Calu3 (cell line): ENCODE measurements at places on chromosomes 7 and 10. TPM values are rescaled to one million over a fixed set of nuclear protein-coding genes. Genes with fewer than 3 reads are reported as not detected.

ASZ1 gene
- not detected in 2 replicates for total RNA-seq

PHKG1 gene
- 1.1 and 2.6 TPM in 2 replicates for total RNA-seq

ADIRF gene
- 2.2 TPM in 1 of 2 replicates, not detected in the other for total RNA-seq

BICC1 gene
- 58.0 and 70.2 TPM in 2 replicates for total RNA-seq

ZNF804B gene
- total RNA-seq: not detected in 2 replicates

SUV39H2 gene
- 32.0 and 33.7 TPM in 2 replicates for total RNA-seq

SFTPA1 gene
- total RNA-seq: not detected in 2 replicates

ENTPD7 gene
- 6.3 and 7.4 TPM in 2 replicates for total RNA-seq

PARD3 gene
- total RNA-seq: 57.6 and 62.4 TPM in 2 replicates

GRCh38 chr7:42083284-42083683 is 153.7 kb downstream of the GLI3 start:
- DNase-seq: no peak

GRCh38 chr10:132396494-132397035 is 435 bp upstream of the PWWP2B start:
- peak; percentile 69 for DNase-seq

DNA sequence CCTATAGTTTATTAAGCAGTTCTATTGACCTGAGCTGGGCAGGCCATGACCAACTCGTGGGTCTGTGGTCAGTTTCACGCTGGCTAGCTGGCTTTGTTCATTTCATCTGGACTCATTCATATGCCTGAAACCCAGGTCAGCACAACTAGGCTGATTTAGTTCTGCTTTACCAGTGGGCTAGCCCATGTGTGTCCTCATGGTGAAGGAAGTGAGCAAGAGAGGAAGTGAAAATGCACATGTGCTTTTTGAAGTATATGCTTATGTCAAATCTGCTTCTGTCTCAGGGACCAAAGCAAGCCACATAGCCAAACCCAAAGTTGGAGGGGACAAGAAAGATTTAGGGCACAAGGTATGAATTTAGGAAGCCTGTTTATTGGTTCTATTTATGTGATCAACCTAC is 154.5 kb downstream of the RNF133 start:
- no peak for DNase-seq

GRCh38 chr7:157514746-157515145 is 177.9 kb downstream of the DNAJB6 start:
- DNase-seq: no peak

- DNase-seq: no peak
These were observed 107.4 kb downstream of the CLEC2L start for GRCh38 chr7:139630643-139631519.

DNA sequence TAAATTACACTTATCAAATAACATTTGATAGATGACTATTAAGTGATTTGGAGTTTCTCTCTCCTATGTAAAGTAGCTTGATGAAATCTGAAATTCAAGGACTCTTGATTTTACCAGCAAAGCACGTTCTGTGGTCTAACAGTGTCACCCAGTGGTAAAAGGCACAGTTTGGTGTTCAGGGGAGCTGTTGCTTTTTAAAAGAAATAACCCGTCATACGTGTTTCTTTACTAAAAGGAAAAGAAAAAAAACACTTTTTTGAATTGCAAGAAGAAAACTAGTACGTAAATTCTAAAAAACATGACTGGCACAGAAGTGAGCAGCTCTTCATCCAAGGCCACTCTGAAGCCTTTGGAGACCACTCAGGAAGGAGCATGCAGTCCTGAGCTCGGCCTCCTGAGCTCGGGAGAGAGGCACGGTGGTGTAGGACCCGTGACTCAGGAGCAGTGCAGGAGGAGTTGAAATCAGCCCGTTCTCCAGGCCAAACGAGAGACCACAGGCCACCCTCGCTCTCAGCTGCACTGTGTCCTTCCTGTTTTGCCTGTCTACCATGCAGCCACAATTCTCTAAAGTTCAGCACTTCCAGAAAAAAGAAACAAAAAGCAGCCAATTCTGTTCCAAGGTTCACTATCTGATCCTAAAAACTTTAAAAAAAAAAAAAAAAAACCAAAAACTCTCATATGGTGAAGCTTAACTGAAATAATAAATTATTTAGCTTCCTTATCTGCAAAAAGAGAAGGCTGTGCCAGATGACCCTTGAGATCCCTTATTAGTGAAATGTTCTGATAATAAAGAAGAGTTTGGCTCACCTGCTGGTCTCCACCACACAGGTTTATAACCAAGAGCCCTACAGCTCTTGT is 212.6 kb upstream of the FRMD4A start:
- no peak for DNase-seq

- no peak for DNase-seq
These were observed 92.3 kb downstream of the MAD1L1 start for GRCh38 chr7:2140216-2141020.

DNA sequence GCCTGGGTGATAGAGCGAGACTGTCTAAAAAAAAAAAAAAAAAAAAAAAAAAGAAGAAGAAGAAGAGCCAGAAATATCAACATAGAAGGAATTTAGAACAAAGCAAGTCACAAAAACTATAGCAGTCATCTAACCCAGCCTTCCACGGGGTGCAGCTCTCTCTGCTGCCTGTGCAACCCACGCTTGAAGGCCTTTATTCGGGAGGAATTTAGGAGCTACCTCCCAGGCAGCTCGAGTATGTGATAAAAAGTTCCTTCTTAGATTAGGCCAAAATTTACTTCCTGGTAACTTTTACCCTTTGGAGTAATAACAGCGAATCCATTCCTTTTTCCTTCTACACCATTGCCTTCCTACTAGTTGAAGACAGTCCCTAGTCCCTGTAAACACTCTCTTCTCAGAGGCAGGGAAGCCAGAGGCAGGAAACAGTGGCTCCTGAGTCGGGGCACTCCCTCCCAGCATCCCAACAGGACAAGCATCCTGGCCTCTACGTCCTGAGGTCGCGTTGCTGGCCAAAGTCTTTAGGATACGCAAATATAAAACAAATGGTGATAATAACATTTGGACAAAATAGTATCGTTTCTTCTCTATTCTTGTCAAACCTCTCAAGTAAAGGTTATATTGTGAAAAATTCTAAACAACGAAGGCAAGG is 109.3 kb upstream of the KMT2C start:
- DNase-seq: no peak

- no peak for DNase-seq
These were observed 131.1 kb upstream of the PTPRZ1 start for GRCh38 chr7:121741896-121742295.
